ENCODE measurements at places on chromosomes 11 and 22.

DNA sequence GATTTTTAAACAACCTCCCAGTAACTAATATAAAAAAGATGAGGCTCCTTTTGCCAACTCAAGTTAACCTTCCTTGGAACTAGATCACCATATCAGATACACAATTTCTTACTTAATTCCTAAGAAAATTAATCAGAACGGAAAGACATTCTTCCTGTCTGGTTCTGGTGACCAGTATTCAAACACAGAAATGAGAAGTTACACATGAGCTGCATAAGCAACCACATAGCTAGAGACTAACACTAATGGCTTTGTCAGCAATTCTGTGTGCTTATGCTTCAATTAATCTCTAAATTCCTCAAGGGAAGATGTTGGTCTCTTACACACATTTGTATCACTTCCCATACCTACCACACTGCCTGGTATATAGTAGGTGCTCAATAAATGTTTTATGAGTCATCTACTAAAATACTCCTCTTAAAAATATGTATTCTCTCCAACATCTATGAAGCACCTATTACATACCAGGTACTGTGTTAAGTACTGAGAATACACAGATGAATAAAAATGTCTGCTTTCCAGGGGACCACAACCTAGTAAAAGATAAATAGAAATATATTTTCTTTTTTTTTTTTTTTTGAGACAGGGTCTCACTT is 54.5 kb downstream of the GAB2 start:
- no peak for ATAC-seq

DNA sequence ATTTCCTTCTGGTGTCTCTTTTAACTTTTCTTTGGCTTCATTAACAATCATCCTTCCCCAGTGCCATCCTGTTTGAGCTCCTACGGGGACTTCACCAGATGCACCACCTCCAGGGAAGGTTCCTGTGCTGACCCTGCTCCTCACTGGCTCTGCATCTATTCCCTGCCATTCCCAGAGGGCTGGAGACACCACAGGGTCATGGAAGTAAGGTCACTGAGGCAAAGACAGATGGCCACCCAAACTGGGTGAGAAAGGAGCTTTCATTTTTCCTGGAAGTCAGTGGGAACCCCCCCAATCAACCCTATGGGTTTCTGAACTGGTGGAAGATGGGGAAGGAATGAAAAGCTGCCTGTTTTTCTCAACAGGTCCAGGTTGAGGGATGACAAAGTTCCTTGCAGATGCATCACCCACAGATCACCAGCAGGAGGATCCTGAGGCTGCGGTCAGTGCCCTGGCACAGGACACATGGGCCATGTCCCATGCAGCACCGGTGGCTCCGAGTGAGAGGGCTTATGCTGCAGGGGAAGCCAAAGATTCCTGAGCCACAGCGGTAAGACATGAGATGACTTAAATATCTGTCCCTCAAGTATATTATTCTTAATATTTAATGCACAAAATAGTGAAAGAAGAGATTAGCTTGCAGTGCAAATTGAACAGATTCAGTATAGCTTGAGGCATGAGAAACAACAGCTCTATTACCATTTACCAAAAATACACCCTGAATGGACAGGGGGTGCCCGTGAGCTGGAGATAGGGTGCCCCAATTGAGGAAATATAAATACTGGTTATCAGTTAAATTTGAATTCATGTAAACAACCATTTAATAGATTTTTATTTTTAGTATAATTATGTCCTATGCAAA is 73.0 kb upstream of the VPREB1 start:
- ATAC-seq: no peak

GRCh38 chr22:45096256-45096907 is 67.3 kb upstream of the NUP50 start:
- peak; percentile 70 for ATAC-seq

GRCh38 chr11:19711911-19712280 is 741 bp upstream of the NAV2 start:
- ATAC-seq: peak; percentile 50

All from esophagus mucosa (tissue), 1 donor.